ENCODE measurements at places on chromosomes 3 and 15.

GRCh38 chr3:163071713-163072112, 1575.1 kb downstream of the OTOL1 start:
- no peak for DNase-seq

- DNase-seq = no peak
Measured at GRCh38 chr15:101444015-101444414, 45.5 kb downstream of the PCSK6 start.

DNA sequence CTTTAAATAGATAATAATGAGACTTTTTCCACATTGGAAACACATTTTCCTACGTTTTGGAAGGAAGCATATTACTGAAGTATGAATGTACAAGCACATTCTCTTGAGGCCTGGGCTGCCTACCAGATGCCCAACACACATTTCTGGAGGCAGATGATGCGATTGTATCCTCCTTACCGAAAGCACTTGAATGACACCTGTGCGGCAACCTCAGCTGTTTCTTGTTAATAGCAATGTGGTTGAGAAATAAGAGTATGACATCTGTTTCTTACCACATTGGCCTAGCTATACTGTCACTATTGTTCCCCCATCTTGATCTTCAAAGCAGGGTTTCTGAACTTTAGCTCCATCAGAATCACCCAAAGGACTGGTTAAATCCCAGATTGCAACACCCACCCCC, 84.8 kb downstream of the ARPP21 start:
- DNase-seq = no peak

DNA sequence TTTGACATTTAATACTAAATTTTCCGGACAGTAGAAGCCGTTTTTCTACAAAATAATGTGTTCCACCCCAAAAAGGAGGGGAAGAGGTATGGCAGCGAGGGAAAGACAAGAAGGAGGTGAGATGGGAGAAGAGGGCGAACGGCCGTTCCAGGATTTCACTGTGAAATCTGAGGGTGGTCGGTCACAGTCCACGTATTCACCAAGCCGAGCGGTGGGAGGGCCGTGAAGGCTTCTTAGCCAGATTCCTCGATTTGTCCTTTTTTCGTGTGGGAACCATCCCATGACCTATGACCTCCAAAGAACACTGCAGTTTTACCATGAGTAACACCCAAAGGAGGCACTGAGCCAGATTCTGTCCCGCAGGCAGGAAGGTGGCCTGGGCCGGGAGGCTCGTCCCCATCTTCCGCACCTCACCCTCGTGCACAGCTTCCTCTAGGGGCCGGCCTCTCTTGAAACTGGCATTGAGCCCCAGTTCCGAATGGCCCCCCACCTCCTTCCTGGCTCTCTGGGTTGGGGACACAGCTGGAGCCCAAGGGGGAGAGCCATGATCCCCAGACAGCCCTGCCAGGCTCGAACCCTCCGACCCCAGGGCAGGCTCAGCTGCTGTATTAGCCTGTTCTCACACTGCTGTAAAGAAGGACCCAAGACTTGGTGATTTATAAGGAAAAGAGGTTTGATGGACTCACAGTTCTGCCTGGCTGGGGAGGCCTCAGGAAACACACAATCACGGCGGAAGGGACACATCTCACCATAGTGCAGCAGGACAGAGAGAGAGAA, 23.7 kb downstream of the XXYLT1 start:
- no peak for DNase-seq

- DNase-seq = no peak
Measured at GRCh38 chr15:42456971-42457370, 34.0 kb downstream of the ZNF106 start.

DNA sequence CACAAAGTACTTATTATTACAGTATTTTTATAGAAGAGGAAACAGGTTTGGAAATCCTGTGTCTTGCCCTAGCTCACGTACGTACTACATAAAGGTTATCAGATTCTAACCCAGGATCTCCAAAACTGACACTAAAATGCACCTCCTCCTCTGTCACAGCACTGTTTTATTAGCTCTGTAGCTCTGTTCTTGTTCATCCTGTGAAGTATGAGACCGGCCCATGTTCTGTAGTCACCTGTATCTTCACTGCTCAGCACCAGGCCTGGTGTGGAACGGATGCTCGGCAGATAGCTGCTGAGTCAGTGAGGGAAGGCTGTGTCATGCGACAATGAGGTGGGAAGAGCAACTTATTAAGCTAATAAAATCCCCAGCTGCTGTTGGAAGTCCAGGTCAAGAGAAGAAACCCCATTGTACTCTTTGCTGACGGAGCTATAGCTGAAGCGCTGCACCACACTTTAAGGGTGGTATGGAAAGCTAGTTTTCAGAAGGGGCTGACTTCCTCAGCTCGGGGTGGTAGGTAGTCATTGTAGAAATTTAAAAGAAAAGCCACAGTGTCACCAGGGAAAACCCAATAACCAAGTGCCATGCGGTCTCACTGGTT, 22.8 kb downstream of the BCL2A1 start:
- DNase-seq = no peak

GRCh38 chr15:39282663-39283208, 298.1 kb upstream of the THBS1 start:
- no peak for DNase-seq

- DNase-seq = no peak
Measured at GRCh38 chr3:195319060-195319459, 48.1 kb upstream of the XXYLT1 start.

GRCh38 chr3:9911863-9912262, 5.0 kb upstream of the IL17RC start:
- no peak for DNase-seq

DNA sequence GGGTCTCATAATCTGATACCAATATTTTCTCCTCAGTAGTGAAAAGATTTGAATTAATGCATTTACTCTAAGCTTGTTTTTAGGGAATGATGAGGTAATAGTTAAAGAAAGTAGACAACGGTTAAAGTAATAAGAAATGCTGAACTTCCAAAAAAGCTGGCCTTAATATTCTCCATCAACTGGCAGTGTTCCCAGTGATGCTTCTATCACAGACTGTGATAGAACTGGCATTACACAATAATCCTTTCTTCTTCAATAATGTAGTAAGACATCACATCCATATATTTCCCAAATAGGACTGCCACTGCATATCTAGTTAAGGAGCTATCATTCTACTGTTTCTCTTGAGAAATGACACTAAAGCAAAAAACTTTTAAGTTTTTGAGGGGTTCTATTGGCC, 188.7 kb downstream of the IL5RA start:
- no peak for DNase-seq

- DNase-seq = no peak
Measured at GRCh38 chr15:85810075-85810474, 15.3 kb upstream of the KLHL25 start.

- no peak for DNase-seq
Measured at GRCh38 chr15:52247461-52247860, 48.1 kb downstream of the MYO5C start.

DNA sequence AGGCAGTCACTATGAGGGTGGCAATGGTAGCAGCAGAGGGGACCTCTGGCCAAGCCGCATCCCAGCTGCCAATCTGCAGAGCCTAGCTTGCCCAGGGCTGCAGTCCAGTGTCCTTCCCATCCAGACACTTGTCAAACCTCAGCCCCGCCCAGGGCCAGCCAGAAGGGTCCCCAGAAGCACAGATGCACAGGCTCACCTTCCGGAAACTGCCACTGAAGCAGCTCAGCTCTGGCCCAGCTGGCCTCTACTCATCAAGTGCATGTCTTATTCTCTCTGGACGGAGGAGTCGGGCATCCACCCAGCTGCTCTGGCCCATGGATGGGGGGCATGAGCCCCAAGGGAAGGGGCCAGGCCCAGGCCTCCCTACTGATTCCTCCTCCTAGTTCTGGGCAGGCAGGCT, 69.2 kb downstream of the DNAJB8 start:
- no peak for DNase-seq

DNA sequence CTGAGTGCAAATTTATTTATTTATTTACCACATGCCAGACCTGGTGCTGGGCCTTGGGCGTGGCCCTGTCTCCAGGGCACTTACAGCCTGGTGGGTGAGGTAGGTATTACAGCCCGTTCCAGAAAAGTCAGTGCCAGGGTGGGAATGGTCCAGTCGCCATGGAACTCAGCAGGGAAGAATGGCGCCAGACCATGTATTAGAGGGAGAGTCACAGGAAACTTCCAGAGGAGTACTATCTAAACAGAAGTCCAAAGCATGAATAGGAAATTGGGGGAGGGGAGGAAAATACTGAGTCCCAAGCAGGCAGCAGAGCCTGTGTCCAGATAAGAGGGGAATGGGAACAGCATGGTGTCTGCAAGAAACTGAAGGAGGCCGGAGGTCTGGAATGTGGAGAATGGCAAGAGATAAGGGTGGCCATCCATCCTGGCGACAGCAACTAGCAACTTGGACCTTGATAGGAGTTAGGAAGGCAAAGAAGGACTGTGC, 27.0 kb downstream of the SH3BP5 start:
- DNase-seq = no peak

GRCh38 chr15:74773731-74774252, 8.1 kb upstream of the CSK start:
- no peak for DNase-seq

DNA sequence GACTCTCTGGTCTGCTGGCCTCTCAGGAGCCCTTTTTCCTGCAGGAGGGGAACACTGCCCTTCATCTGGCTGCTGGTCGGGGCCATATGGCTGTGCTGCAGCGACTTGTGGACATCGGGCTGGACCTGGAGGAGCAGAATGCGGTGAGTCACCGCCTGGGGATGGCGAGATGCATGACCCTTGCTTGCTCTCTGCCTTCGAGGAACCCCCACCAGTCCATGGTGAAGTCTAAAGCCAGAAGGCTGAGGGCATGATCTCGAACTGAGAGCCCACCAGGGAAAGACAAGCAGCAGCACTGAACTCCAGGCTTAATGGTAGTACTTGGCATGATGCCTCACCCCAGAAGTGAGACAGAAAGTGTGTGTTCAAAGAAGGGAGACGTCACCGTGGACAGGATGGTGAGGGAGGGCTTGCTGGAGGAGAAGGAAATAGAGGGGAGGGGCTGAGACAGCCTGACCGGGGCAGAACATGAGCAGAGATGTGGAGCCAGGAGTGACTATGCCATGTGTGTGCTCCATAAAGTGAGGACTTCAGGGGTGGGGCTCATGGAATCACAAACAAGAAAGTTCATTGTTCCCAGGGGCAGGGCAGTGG, 19.2 kb downstream of the ANKDD1A start:
- no peak for DNase-seq

GRCh38 chr3:125191256-125191655, 21.3 kb downstream of the SLC12A8 start:
- no peak for DNase-seq

- no peak for DNase-seq
Measured at GRCh38 chr15:55827204-55827603, 84.3 kb upstream of the PRTG start.

- no peak for DNase-seq
Measured at GRCh38 chr3:4475804-4476203, 8.7 kb upstream of the SUMF1 start.

DNA sequence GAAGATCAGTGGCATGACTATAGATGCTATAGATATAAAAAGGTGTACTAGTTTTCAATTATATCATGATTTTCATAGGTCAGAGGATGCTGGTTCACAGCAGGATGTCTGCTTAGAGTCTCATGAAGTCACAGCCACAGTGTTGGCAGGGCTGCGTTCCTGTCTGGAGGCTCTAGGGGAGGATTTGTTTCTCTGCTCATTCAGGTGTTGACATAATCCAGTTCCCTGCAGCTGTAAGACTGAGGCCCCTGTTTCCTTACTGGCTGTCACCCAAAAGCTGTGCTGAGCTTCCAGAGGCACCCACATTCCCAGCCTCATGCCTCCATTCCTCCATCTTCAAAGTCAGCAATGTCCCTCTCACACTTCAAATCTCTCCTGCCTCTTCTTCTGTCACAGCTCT, 170.7 kb downstream of the OCA2 start:
- no peak for DNase-seq

DNA sequence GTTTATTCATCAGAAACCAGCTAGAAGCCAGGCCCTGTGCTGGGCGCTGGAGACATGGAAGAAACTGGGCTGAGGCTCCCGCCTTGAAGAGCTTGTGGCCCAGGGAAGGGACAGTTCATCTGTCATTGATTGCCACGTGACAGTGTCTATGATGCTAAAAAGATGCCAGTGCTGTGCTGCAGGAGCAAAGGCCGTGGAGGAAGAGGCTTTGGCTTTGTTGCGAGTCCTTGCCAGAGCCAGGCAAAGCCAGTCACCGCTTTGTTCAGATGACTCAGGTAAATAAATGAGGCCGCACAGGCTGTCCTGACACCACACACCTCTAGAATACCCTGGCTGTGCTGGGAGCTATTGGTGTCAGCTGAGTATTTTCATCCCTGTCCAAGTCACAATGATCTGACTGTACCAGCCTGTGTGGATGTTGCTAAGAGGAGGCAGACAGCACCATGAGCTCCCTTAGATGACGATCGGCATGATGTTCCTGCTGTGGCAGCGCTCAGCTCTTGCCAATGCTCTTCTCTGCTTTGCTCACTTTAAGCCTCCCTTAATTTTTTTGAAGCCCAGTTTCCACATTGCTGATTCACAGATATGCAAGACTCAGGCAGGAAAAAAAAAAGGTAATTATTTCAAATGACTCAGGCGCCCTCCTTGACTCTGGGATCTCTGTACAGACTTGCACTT, 77.5 kb downstream of the CCNL1 start:
- DNase-seq = no peak

DNA sequence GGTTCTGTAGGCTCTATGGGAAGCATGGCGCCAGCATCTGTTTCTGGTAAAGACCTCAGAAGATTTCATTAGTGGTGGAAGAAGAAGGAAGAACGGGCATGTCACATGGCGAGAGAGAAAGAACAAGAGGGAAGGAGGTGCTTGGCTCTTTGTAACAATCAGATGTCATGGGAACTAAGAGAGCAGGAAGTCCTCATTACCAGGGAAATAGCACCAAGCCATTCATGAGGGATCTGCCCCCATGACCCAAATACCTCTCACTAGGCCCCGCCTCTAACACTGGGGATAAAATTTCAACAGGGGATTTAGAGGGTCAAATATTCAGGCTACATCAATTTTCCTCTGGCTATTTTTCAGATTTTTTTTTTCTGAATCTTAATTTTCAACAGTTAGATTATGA, 954.3 kb downstream of the SQOR start:
- no peak for DNase-seq

DNA sequence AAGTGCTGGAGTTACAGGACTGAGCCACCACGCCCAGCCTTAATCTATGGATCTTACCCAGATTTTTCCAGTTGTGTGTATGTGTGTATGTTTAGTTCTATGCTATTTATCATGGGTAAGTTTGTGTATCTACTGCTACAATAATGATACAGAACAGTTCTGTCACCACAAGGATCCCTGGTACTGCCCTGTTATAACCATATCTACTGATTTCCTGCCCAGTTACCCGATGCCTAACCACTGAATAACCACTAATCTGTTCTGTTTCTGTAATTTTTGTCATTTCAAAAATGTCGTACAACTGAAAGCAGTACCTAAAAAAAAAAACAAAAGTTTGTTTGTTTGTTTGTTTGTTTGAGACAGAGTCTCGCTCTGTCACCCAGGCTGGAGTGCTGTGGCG, 123.7 kb upstream of the RAP2B start:
- no peak for DNase-seq

DNA sequence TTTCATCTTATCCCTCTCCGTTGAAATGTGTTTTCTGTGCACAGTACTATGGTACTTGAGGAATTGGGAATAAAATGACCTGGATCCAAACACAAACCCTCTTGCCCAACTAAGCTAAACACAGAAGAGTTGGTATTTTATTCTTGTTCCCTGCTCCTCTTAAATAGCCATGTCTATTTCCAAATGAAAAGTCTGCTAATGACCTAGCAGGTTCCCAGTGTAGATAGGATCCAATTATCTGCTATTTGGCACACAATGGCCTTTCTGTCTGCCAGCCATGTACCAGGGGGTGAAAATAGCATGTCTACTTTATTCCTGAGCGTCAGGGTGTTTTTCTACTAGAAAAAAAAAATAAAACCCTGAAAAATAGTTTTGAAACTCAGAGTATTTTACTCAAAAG, 657.0 kb upstream of the NAALADL2 start:
- no peak for DNase-seq

All from hippocampal formation (tissue), 2 donors.